Myocyte (in vitro differentiated cells): ENCODE measurements at places on chromosomes 3 and 15. TPM values are rescaled to one million over a fixed set of nuclear protein-coding genes. Genes with fewer than 3 reads are reported as not detected.

STT3B gene
- 131 and 154 TPM in 2 replicates for total RNA-seq

CNOT10 gene
- 14.7 and 17.1 TPM in 2 replicates for total RNA-seq

CHRNA7 gene
- 0.16 TPM in 1 of 2 replicates, not detected in the other for total RNA-seq

HCLS1 gene
- total RNA-seq, result 0.31 TPM in 1 of 2 replicates, not detected in the other

- DNase-seq, result no peak
Measured at GRCh38 chr3:71524672-71525071, 58.9 kb downstream of the FOXP1 start.

- DNase-seq, result no peak
Measured at GRCh38 chr3:4011166-4011565, 211.9 kb downstream of the LRRN1 start.

- DNase-seq, result no peak
Measured at GRCh38 chr3:124320976-124321375, 329.1 kb upstream of the ROPN1 start.

DNA sequence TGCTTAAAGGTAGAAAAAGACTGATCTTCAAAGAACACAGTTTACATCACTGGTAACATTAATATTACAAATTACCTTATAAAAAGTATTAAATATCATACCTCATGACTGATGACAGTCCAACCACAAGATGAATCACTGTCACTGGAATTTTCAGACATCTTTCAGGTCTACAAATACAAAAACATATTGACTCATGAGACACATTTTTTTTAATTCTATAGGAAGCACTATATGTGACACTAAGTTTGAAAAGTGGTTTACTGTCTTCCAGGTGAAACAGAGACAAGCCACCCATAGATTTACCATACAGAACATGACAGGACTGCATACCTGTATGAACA, 18.9 kb downstream of the CCPG1 start:
- DNase-seq, result peak; percentile 22

DNA sequence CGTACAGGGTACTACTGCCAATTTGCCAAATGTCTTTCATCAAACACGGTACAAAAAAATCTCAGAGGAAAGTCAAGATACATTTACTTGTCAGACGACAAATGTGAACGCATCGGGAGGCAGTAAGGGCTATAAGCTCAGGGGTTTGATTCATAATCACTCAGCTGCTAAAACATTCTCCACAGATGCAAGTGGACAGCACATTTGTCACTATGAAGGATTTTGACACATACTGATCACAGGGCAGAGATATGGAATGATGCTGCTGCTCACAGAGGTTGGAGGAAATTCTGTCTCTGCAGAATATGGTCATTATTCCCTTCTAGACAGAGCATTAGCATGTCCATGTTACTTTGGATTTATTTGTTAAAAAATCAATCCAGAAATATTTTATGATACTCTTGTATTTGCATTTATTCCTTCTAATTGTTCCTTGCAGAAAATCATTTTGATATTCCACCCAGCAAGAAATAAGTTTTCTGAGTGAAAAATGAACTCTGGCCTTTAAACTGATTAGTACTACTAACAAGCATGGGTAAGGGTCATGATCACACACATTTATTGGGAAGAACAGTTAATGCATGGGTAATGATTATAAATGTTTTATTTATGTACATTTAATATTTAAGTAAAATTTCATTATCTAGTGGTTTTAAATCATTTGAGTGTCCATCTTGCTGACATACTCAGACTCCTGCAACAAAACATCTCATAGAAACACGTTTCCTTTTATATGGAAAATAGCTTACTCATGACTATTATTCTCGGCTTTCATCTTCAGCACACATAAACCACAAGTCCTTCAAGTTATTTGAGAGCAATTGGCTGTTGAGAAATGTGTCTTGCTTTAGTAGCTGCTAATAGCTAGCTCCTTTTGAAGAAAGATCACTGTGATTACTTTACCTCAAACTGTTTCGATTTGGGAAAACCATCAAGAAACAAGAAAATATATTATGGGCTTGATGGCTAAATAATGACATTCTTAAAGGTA, 559.3 kb downstream of the MECOM start:
- peak; percentile 80 for DNase-seq
